ENCODE measurements at places on chromosomes 5 and 9.

DNA sequence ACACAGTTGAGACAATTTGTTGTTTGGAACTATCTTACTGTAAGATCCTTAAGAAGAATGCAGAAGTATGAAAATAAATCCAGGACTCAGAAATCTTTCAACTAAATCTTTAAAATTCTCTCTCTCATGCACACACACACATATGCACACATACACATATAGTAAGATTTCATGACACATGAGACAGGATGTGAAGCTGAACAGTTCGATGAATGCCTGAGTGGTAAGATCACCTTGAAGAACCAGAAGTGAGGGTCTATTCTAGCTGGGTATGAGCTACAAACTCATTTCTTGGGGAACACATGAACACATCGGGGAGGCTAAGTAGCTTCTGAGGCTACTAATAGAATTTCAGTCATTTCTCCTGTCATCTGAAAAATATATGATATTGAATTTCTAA, 153.6 kb downstream of the TMC1 start:
- no peak for DNase-seq

DNA sequence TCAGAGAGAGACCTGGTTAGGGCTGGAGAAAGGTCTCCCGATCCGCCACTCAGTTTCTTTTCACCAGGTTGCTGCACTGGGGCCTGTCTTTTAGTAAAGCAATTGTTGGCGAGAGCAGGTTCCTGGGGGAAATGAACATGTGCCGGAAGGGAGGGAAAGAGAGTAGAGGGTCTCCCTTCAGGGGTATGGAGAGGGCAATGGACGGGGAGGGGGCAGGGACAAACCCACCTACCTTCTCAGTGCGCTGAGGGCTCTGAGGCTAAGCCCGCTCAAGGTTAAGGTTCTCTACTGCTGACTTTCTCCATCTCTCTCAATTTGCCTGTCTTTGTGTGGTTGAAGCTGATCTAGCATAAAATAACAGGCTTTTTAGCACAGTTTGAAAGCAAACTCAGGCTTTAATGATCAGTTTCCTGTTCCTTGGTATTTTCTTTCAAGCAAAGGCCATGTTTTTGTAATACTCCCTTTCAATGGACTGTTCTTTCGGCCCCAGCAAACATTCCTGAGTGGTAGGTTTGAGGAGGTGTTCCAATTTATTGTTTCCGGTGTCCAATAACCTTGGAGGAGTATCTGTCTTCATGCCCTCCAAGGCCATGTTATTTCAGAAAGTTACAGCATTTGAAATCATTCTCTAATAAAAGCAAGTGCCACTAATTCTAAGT, 25.5 kb upstream of the TRAF1 start:
- DNase-seq: no peak

- DNase-seq: peak; percentile 73
Observed at GRCh38 chr5:33781286-33781685, 110.5 kb downstream of the ADAMTS12 start.

DNA sequence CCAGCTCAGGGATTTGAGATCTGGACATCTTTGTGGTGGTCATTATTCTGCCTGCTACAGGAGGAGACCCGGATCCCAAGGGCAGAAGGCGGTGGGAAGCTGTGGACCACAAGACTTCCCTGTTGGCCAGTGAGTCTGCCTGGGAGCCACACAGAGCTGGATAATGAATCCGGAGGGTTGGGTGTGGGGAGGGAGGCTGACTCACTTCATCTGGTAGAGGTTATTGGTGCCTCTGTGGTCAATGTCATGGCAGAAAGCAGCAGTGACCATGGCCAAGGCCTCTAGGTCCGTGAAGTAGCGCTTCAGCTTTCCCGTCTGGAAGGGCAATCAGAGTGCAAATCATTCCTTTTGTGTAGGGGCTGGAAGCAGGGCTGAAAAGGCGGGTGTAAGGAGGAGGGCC, 58.5 kb downstream of the PDE6A start:
- peak; percentile 31 for DNase-seq

GRCh38 chr9:89177944-89178829, at the start of gene SHC3:
TSS of gene SHC3 (minus strand) at chr9:89178818. CDS start at chr9:89178460, 358 bp downstream.
- DNase-seq: no peak

DNA sequence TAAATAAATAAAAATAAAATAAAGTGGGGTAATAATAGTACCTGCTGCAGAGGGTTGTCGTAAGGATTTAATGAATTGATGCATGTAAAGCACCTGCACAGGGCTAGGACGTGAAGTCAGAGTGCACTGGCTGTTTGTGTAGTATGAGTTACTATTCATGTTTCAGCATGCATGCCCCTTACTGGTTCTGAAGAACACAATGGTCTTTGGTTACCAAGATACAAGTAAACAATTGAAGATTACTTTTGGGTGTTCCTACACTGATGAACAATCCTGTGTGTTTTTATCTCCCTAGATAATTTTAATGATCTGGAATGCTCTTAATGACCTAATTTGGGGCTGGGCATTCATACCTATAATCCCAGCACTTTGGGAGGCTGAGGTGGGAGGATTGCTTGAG, 23.2 kb upstream of the PRRC2B start:
- no peak for DNase-seq

GRCh38 chr5:169131616-169132301, 169.2 kb downstream of the SLIT3 start:
- DNase-seq: no peak

DNA sequence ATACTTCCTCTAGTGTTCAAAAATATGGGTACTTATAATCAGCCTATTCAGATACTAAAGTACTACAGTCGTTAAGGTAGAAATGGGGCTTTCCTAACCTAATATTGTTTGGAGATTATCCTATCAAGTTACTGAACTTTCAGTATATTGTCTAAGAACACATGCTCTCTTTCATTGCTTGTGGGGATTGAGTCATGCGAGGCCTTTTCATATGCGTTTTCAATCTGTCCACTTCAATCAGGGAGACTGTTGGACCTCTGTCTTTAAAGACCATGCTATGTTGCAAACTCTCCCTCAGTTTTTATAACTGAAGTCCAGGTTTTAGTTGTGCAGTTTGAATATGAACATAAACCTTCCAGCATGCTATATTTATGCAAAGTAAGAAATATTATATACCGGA, 15.0 kb downstream of the PRR16 start:
- no peak for DNase-seq

DNA sequence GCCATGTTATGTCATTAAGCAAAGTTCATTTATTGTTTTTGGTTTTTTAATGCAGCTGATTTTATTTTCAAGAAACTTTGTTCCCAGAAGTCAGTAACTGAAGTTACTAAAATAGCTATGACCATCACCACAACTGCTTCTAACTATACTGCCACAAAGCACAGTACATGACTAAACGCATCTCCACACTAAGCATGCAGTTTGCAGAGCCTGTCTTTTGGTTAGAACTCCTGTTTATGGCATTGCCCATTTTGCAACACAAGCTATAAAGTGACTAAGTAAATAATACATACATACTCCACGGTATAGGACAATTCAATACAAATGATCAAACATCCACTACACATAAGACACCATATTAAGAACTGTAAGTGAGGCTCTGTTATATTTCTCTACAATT, 109.7 kb downstream of the MLLT3 start:
- no peak for DNase-seq

DNA sequence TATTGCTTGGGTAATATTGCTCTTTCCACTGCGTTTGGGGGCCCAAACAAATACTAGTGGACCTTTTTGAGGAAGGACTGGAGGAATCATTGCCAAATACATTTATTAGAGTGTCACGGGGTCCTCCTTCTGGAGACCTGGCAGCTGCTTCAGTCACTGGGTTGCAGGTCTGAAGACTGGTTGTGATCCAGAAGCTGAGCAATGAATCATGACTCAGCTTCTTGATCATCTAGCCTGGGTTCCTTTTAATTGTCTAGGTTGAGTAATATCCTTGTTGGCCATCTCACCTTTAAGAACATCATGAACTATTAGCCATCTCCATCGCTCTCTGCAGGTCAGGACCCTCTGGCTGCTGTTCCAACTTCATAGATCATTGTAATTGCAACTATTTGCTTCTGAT, 15.4 kb upstream of the UBAP1 start:
- no peak for DNase-seq

DNA sequence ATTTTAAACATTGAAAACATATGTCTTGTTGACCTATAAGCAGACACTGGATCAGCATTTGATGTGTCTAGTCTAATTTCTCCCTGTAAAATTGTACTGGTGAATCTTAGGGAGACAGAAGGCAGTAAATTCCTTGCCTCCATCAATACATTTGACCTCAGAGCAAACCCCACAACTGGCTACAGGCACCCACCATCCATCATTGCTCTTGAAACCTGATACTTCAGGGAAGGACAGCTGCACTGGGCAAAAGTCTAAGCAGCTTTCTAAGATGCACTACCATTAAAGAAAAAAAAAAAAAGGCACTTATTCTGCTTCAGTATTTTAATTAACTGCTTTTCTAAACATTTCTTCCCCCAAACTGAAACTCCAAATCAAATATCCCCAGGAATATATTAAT, 1051.3 kb upstream of the DMAC1 start:
- DNase-seq: no peak

GRCh38 chr5:138654281-138654867, 79.2 kb upstream of the HSPA9 start:
- no peak for DNase-seq

GRCh38 chr9:126514037-126514821, 99.5 kb upstream of the LMX1B start:
- peak; percentile 85 for DNase-seq

DNA sequence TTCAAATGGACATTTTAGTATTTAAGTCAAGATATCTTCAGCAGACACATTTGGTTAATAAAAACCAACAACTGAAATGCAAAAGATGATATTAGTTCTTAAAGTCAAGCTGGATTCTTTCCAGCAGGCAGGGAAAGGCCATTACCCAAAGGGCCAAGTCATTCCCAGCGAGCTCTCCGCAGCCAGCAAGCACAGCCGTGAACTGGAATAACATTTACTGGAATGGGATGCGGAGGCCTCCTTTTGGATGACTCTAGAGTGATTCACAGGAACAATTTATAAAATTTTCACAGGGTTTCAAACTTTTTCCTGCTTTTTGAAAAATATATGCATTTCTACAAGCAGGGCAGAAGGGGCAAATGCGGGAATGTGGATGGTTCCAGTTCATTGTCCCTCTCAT, 76.6 kb upstream of the DAB2 start:
- peak; percentile 63 for DNase-seq

DNA sequence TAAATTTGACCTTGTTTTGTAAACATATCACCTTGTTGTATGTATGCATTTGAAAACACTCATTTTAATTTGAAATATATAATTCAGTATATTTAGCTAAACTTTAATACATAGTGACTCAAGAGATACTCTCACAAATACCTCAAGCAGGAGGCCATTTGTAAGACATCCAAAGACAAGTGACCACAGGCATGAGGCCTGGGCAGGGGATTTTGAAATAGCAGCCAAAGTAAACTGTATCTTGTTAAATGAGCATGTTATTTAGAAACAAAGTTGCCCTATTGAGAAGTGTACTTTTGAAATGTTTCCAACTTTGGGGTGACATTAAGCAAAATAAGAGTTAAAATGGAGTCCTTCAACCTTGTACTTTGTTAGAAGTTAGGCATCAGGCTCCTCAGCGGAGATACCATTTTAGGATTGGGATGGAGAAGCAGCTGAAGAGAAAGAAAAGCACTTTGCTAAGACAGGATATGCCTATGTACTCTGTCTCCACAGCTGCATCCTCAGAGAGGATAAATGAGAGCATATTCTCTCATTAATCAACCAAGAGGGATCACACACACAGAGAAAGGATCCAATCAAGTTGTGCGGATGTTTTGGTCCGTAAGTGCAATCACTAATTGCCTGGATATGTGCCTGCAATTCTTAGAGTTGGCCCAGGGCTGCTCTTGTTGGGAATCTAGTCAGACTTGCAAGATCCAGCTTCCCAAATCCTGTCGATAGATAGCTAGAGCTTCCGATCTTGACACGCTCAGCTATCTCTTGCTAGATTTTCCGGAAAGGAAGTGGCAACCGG, 157.5 kb upstream of the HAPLN1 start:
- DNase-seq: no peak

GRCh38 chr5:55540525-55540924, 5.8 kb upstream of the PLPP1 start:
- DNase-seq: no peak

DNA sequence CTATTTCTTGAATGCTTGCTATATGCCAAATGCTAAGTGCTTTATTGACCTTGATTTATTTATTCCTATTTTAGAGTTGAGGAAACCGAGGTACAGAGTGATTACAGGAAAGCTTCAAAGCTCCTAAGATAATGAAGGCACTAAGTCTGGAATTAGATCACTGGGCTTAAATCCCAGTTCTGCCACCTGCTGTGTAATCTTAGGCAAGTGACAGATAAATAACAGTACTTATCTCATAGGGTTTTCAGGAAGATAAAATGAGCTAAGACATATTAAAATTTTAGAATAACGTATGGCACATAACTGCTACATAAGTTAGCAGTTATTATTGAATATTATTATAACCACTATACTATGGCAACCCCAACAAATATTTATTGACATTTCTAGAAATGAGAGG, 843.8 kb downstream of the DTWD2 start:
- DNase-seq: no peak

DNA sequence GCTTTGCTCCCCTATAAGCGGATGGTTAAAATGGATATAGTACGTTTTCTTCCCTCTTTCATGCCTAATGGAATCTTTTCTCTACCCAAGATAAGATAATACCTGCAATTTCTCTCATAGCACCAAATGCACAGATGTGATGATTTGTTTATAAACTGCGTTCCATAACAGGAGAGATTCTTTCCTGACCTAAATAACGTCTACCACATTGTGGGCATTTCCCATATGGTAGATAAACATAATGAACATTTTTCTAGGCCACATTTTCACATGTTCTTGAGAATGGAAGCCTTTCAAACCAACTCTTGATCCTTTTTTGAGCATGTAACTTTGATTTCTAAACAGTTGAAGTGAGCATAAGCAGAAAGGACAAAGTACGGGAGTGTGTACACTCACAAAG, 448.5 kb downstream of the CSNK1G3 start:
- DNase-seq: no peak

DNA sequence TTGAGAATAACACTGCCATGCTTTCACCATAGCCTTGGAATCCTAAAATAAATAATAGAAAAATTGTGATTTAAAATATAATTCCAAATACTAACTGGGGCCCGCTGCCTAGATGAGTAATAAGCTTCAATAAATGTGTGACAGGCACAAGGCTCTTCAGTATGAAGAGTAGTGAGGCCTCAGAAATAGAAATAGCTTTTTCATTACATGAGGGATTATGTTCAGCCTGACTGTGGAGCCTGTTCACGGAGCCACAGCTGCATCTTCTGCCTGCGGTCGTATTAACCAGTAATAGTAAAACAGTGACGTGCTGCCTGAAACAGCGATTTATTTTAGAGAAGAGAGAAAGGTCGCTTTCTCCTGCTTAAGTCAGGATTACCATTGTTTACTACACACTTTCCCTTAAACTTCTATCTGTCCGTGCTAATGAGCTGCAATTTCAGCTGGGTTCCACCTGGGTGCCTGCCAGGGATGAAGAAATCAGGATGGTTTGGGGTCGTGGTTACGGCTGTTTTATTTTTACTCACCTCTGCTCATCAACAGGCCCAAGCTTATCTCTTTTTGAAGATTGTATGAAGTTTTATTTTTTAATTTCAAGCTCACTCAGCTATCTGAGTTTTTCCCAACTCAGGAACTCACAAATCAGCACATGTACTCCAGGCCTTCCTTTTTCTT, 284.9 kb upstream of the WWC1 start:
- DNase-seq: no peak

GRCh38 chr9:135347461-135347860, 132.1 kb upstream of the PPP1R26 start:
- DNase-seq: no peak

Measured in AG08395 (cell line).